Daoy (cell line): ENCODE measurements at places on chromosomes 3 and 15. TPM values are rescaled to one million over a fixed set of nuclear protein-coding genes. Genes with fewer than 3 reads are reported as not detected.
A peak's percentile ranks its signal among the peaks of the same experiment; 100 is the strongest.

- DNase-seq, result no peak
These were observed 73.0 kb upstream of the PCSK6 start for GRCh38 chr15:101562428-101563059.

DNA sequence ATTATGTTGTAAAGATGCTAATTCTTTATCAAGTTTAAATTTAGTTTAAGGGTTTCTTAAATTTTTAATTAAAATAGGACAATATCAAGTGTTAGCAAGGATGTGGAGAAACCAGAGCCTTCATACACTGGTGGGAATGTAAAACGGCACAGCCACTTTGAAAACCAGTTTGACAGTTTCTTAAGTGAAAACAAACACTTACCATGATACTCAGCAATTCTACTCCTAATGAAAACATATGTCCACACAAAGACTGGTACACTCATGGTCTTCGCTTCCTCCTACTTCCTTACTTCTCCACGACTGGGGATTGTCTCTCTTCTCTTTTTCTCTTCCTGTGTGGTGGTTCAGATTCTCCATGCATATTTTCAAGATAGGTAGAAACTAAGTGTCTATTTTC is 9.2 kb downstream of the SKIC8 start:
- no peak for DNase-seq

DNA sequence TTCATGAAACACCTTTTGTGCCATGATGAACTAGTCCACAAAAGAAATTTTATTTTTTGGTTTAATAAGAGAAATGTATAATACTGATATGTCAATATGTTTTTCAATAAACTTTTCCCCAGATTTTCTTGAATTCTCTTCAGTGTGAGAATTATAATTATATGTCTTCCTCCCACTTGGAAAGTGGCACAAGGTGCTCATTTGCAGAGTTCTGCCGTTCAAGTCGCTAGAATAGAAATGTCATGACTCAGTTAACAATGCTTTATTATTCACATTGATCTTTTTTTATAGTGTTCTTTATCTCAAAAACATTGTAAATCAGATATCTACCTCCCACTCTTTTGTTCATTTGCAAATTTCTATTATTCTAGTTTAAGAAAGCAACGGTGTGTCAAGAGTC is 87.3 kb downstream of the MDFIC2 start:
- no peak for DNase-seq

DNA sequence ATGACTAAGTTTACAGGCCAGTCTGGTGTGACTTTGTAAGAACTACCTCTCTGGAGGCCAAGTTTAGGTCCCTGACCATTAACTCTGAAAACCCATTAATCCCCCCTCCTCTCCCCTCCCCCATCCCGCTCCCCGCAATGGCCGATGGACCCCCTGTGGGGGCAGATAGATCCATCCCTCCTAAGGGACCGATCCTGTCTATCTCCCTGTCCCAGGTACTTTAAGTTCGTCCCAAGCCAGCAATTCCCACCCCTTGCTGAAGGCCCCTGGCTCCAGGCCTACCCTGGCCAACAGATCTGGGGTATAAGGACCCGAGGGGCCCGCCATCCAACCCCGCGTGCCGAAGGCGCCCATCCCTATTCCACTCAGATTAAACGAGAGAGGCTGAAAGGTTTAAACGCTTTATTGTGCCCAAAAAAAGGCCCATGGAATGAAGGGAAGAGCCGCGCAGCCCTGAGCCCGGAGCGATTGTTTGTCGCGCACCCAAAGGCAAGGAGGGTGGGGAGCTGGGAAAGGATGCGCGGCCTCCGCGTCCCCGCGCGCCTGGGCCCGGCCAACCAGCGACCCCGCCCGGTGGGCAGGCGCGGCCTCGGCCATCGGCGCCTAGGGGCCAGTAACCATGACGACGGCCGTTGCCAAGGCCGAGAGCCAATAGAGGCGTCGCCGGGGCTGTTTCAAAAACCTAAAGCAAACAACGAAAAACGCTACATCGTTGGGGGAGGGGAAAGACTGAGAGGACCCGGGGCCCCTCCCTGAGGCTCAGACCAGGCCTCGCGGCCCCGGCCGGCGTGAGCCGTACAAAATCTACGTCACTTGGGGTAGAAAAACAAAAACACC is 35.9 kb downstream of the HMCES start:
- peak; percentile 95 for DNase-seq

- no peak for DNase-seq
These were observed 195.9 kb upstream of the LRRN1 start for GRCh38 chr3:3603351-3603750.

DNA sequence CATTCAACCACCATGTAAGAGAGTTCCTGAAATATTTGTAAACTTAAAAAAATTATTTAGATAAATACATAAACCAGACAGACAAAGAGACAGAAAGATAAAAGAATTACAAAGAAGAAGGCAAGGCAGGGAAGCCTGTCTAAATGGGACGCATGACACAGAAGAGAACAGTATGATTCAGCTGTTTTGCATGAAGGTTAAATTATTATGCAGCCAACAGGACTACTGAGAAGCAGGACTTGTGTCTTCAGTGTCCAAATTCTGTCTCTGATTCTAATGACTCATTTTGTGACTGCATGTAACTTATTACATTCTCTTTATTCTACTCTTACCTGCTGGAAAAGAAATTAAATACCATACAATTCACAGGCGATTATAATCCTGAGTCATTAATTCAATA is 340.4 kb upstream of the KCNMB2 start:
- peak; percentile 14 for DNase-seq

DNA sequence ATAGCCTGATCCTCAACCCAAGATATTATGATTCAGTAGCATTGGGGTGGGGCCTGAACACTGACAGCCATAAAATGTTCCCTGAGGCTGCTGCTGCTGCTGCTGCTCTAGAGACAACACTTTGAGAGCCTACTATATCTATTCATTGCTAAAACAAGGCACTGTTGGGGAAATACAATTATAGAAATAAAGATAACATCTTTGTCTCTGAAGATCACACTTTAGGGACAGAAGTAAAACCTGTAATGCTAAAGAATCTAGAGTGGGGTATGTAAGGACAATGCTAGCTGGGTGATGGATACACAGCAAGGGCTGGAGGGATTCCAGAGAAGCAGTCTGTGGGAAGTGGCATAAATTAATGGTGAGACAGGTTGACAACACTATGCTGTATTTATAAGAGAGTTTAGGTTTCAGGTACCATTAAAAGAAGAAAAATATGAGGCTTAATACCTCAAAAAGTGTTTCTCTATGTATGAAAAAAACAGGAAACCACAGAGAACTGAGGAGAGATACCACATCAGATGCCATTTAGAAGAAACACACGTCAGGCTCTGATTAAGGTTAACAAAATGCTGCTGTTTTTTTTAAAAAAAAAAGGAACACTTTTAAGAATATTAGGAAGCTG is 115.9 kb downstream of the CBLB start:
- DNase-seq, result no peak

TMEM39A gene
- 42.6 and 72.5 TPM in 2 replicates for total RNA-seq

CCR8 gene
- not detected in 2 replicates for total RNA-seq

GRCh38 chr3:170513642-170514041 is 72.2 kb downstream of the SLC7A14 start:
- no peak for DNase-seq

- DNase-seq, result no peak
These were observed 167.3 kb downstream of the NECTIN3 start for GRCh38 chr3:111238885-111239284.

DNA sequence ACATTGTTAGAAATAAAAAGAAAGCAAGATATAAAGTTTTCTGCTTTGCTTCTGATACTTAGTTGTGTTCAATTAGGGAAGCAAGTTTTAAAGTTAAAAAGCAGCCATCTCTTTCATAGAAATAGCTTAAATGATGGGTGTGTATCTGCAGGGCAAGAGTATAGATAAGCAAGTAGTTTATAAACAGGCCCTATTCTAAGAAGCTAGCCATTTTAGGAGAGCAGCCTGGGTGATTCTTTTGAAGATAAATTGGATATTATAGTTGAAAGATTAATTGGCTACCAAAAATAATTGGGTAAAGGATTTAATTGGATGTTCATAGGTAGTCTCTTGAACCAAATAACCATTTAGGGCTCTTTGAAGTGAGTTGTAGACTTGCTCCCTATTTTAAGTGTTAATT is 5.6 kb downstream of the EIF3J start:
- DNase-seq, result no peak

DNA sequence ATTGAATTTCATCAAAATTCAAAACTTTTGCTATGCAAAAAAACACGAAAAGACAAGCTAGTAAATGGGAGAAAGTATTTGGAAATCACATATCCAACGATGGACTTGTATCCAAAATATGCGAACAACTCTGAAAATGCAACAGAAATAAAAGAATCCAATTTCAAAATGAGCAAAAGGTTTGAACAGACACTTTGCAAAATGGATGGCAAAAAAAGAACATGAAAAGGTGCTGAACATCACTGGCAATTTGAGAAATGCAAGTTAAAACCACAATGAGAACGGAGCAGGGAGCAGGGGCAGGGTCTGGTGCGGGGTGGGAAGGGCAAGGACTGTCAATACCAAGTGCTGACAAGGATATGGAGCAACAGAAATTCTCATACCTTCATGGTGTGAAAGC is 23.1 kb upstream of the FOXP1 start:
- no peak for DNase-seq

SERINC4 gene
- total RNA-seq, result 0.11 TPM in 1 of 2 replicates, not detected in the other

STAC gene
- total RNA-seq, result 3.5 and 8.0 TPM in 2 replicates

DNA sequence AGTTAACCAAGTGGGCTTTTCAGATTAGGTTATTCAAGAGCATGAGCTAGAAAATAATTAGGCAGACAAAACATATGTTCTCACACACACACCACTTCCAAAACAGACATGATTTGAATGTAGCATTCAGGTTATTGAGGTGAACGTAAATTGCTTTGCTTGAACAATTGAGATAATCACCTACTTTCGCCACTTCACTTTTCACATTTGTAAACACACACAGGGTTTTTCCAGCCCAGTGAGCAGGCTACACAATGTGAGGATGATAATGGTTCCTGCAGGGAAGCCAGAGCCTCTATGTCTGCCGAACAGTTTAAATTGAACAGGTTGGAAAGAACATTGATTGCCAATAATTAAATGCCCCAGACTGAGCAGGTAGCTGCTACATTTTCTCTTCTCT is 560.8 kb downstream of the OCA2 start:
- no peak for DNase-seq

DNA sequence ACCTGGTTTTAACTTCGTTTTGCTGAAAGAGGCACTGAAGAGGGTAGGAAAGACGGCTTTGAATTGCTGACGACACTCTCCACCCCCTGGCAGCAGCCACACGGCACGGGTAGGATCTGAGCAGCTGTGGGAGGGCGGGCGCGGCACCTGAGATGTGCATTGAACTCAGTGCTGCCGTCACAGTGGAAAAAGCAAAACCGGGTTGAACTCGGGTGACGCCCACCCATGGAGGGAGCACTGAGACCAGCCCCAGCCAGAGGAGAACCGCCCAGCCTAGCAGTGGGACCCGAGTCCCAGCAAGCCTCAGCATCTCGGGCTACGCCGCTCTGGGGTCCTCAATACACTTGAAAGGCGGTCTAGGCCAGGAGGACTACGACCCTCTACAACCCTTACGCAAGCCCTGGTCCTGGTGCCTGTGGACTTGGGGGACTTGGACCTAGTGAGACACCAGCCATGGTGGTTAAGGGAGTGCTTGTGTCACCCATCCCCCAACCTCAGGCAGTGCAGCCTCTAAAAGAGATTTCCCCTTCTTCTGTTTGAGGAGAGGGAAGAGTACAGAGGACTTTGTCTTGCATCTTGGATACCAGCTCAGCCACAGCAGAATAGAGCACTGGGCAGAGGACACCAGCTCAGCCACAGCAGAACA is 50.0 kb upstream of the RPL35A start:
- DNase-seq, result no peak

- DNase-seq, result no peak
These were observed 11.7 kb downstream of the SPTBN5 start for GRCh38 chr15:41881920-41882688.

CHRD gene
- total RNA-seq, result 0.11 and 1.6 TPM in 2 replicates

DNA sequence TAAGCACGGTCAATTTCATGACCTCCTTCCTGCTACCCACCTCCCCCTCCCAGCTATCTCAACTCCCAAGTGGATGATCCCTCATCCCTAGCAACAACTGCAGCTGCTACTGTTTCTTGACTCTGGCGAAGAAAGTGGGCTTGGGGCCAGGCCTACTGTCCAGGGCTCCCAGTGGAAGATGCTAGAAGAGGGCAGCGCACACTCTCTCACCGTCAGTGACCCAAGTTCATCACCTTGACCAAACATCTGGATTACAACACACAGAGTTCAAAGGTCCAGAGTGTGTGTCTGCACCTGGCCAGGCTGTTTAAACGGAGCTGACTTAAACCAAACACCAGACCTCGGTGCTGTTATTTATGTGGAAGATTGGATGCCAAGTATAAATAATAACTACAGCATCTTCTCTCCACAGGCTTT is 385.6 kb downstream of the SHQ1 start:
- DNase-seq, result no peak

APOD gene
- total RNA-seq, result not detected in 2 replicates

DNA sequence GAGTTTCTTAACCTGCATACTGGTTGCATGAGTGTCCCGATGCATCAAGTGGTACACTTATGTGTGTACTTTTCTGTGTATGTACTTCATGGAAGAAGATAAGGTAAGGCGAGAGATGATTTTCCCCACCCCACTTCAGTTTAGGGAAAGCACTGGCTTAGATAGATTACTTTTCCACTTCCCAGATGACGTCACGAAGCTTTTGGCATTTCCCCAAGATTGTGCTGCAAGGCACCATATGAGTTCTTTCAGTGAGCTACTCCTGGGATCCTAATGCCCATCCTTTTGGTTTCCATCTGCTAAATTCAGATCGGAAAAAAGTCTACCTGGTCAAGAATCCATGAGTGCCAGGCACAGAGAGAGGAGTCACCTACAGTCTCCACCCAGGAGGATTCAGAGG is 4.5 kb downstream of the IL17RB start:
- peak; percentile 20 for DNase-seq

KIF15 gene
- total RNA-seq, result 20.4 and 38.3 TPM in 2 replicates

DNA sequence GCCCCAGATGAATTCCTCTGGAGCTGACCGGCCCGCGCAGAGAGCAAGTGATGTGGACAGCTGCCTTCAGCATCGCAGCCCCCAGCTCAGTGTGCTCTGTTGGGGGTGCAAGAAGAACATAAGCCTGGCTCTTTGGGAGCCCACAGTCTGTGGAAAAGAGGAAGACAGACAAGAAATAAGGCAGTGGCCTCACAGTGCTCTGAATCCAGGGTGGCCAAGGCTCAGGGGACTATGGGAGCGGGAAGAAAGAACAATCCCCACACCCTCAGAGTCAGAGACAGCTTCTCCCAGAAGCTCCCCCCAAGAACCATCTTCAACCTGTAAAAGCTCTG is 277 bp upstream of the HDDC3 start:
- DNase-seq, result no peak

- DNase-seq, result peak; percentile 61
These were observed 60.2 kb upstream of the RAB6B start for GRCh38 chr3:133955892-133956291.

SPRED1 gene
- 15.9 and 17.5 TPM in 2 replicates for total RNA-seq

CEP19 gene
- total RNA-seq, result 2.5 and 6.2 TPM in 2 replicates
